ENCODE measurements at places on chromosomes 5 and 9. TPM values are rescaled to one million over a fixed set of nuclear protein-coding genes. Genes with fewer than 3 reads are reported as not detected.

DNA sequence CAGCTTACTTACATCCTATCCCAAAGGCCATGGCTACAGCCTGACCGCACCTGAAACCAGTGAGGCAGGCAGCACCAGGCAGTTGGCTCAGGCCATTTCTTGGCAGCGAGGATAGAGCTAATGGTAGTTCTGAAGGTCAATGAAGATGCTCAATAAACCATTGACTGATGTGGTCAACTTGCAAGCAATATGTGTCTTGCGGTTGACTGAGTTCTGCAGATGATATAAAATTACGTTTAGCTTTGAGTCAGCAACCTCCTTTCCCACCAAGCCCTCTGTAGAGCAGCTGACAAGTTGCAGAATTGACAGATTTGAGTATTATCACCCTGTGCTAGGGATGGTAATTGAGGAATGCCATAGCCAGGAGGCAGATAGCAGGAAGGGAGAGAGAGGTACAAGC lies 189.0 kb upstream of the PUM3 start:
- no peak for DNase-seq

DNA sequence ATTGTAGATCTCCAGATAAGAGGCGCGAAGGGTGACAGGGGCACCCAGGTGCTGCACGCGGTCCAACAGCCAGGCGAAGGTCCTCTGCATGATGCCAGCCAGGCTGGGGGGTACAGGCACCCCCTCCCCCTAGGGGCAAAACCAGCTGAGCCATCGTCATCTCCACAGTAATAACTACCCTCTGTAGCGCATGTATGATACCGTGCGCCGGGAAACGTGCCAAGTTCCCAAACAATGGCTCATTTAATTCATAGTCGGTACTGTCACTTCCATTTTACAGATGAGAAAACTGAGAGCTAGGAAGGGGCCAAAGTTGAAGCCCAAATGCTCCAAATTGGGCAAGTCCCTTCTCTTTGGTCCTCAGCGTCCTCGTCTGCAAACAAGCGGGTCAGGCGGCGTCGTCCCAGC lies 1.5 kb downstream of the KIF12 start:
- peak; percentile 37 for DNase-seq

INSL4 gene
- not detected for total RNA-seq

DNA sequence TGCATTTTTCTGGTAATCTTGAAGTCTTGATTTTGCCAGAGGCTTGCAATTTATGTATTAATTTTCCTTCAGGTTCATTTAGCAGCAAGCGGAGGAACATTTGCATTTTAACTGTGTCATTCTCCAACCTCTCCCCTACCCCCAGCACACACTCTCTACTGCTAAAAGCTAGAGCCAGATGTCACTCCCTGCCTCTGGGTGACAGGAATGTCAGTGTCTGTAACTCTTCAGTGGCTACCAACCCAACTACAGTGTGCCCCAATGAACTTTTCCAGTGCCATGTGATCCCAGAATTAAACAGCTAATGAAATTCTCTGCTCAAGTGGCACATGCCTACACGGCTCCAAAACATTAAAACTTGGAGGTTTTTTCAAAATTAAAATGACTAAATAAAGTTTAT lies 260.3 kb downstream of the GOLPH3 start:
- DNase-seq, result no peak

DNM1 gene
- 1.9 TPM for total RNA-seq

CER1 gene
- total RNA-seq, result not detected

GBGT1 gene
- 18.7 TPM for total RNA-seq

DNA sequence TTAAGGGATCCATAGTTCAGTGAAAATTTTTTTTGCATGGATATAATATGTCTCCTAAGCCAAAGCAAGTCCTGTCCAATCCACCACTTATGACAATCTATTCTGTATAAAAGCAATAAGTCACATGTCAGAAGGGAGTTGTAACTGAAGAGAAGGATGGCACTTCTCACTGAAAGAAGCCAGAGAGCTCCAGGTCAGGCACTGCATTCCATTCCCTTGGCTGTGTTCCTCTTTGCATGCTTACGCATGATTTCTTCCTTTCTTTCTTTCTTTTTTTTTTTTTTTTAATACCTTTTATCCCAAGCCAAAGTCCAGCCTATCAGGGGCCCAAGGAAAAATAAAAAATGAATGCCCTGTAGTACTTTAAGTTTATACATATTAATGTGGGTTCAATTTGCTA lies 39.8 kb downstream of the MAMDC2 start:
- no peak for DNase-seq

- no peak for DNase-seq
Observed at GRCh38 chr5:36943584-36943983, 67.0 kb downstream of the NIPBL start.

GRCh38 chr5:124179819-124180218 lies 566.6 kb downstream of the ZNF608 start:
- no peak for DNase-seq

GRCh38 chr5:74725331-74725730 lies 40.3 kb downstream of the HEXB start:
- no peak for DNase-seq

GRCh38 chr5:132467287-132467984 lies 23.1 kb downstream of the IRF1 start:
- DNase-seq, result no peak

GRCh38 chr9:19331877-19332276 lies 48.2 kb downstream of the RPS6 start:
- DNase-seq, result no peak

DNA sequence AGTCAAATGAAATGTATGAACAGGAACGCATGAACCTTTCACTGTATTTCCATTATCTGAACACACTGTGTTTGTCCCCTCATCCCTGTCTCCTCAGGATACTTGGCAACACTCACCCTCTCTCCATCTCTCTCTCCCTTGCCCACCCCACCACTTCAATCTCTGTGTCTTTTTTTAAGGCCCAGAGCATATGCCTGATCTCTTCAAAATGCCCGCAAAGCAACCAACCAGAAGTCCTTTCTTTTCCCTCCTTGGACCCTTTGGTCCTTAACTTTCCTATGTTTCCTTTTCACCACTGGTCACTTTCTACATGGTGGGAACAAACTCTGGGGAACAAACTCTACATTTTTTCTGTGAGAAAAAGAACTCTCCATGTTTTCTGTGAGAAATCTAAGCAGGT lies 3.2 kb upstream of the IRF1 start:
- DNase-seq, result peak; percentile 2

DNA sequence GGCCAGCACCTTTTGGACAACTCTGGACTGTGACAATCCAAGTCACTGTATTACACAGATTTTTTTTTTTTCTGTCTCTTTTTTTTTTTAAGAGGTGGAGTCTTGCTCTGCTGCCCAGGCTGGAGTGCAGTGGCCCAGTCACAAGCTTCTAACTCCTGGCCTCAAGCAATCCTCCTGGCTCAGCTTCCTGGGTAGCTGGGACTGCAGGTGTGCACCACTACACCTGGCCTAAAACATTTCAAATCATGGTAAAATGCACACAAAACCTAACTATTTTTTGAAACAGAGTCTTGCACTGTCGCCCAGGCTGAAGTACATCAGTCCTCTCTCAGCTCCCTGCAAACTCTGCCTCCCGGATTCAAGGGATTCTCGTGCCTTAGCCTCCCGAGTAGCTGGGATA lies 7.2 kb upstream of the N4BP3 start:
- no peak for DNase-seq

TMEM174 gene
- not detected for total RNA-seq

GRCh38 chr9:4509590-4509984 lies 19.3 kb downstream of the SLC1A1 start:
- DNase-seq, result no peak

PPP2R2B gene
- total RNA-seq, result 2.8 TPM

DNA sequence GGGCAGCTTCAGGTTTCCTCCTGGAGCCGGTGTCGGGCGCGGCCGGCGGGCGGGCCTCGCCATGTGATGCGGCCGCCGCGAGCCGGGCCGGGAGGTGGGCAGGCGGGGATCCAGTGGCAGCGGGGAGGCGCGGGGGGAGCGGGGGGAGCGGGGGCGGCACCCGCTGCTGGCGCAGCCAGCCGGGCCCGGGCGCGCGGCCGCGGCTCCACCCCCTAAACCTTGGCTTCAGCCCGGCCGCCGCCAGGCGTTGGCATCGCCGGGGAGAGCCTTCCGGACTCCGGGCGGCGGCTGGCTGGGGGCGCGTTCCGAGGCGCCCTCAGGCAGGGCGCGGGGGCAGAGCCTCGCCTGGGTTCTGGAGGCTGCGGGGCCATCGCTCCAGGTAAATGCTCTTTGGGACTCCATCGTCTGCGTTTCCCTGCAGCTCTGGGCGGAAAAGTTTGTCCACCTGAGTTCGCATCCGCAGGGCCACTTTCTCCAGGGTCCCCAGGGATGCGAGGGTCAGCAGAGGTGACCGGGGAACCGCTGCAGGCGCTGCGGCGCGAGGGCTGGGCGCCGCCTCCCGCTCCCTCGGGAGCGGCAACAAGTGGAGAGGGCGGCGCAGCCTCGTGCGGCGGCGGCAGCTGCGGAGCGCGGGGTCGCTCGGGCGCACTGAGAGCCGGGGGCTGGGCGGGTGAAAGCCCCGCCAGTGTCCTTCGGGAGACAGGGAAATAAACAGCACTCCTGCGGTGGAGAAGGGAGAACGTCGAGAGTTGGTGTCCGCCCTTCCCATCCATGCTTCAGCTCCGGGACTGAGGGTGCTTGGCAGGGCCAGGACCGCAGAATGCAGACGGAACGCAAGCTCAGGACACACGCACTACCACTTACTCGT lies at the start of gene ARHGEF28:
TSS of gene ARHGEF28 (plus strand) at position 253 of the 868 bp plus-strand sequence. CDS start 58,656 bp downstream, outside the sequence.
- DNase-seq, result peak; percentile 78

ATP10B gene
- 0.12 TPM for total RNA-seq

TAF11L10 gene
- total RNA-seq, result not detected

- no peak for DNase-seq
Observed at GRCh38 chr9:115845648-115846312, 307.8 kb upstream of the PAPPA start.

DNA sequence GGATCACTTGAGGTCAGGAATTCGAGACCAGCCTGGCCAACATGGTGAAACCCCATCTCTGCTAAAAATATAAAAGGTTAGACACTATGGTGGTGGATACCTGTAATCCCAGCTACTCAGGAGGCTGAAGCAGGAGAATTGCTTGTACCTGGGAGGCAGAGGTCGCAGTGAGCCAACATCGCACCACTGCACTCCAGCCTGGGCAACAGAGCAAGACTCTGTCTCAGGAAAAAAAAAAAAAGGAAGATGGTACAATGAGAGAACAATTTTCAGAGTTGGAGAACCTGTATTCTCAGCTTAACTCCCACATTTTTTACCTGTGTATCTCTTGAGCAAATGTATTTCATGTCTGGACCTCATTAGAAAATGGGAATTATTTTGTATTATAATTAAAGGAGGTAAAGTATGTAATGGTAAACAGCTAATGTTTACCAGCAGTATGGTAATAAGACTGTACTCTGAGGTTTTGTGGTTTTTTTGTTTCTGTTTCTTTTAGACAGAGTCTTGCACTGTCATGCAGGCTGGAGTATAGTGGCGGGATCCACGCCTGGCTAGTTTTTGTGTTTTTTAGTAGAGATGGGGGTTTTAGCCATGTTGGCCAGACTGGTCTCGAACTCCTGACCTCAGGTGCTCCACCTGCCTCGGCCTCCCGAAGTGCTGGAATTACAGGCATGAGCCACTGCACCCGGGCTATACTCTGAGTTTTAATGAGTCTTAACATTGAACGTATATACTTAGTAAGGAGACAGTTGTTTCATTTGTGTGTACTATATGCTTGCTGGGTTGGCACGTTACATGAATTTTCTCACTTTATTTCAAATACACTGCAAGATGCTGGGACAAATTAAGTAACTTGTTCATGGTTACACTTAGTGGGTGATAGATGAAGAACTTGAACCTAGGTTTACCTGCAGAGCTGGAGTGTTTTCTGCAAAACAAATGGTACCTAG lies 16.2 kb downstream of the UHRF2 start:
- no peak for DNase-seq

NUP188 gene
- 21.4 TPM for total RNA-seq

DNA sequence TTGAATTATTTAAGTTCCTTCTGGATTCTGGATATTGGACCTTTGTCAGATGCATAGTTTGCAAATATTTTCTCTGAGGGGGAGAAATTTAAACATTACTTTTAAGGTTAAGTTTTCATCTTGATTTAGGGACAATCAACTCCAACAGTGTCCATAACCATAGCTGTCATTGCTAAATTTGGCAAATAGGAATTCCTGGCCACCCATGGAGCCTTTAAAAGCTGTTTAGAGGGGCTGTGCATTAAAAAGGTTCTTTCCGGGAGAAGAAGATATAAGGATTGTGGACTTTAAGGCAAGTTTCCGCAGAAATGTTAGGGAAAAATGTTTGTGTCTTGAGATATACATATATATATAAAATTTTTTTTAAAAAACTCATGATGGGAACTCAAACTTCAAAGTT lies 339.7 kb downstream of the ADAMTS6 start:
- DNase-seq, result no peak

DNA sequence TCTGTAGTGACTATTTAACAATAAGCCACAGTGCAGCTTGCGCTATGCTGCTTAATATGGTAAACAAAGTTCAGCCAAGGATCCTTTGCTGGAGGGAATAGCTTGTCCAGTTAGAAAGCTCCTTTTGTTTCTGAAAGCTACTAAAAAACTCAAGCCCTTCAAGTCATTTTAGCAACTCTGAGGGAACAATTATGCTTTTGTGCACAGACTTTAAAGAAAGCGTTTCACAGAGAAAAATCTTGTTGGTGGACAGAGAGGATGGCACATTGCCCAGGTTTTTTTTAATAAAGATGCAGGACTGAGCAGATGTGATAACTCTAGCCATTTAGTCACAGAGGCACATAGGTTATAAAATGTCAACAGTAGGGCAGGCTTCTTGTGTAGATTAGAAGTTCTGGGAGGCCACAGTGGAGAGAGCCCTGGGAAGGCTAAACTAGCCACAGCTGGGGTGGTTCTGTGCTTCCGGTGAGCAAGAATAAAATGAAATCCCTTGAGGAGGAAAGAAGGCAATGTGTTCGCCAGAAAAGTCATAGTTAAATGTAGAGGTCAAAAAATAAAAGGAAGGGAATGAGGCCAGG lies 63.4 kb downstream of the ALDH7A1 start:
- DNase-seq, result no peak

All from ovary (tissue), 10 donors.